ENCODE measurements at places on chromosomes 12 and 14.

DNA sequence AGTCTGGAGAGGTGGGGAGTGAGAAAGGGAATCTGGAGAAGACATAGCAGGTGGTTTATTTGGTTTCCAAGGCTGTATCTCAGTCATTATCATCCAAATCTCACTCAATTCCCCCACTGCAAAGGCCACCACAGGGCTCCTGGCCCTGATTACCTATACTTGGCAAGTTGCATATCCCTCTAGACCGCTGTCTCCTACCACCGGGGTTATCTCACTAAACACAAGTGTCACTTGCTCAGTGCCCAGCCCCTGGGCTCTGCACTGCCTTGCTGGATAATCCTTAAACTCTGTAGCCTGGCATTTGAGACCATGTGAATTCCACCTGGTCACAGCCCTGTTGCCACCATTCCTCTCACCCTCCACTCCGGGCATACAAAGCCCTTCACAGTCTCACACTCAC, 119.0 kb downstream of the RTN1 start:
- DNase-seq = no peak

- DNase-seq = no peak
Measured at GRCh38 chr14:88683119-88683518, 109.6 kb downstream of the EML5 start.

DNA sequence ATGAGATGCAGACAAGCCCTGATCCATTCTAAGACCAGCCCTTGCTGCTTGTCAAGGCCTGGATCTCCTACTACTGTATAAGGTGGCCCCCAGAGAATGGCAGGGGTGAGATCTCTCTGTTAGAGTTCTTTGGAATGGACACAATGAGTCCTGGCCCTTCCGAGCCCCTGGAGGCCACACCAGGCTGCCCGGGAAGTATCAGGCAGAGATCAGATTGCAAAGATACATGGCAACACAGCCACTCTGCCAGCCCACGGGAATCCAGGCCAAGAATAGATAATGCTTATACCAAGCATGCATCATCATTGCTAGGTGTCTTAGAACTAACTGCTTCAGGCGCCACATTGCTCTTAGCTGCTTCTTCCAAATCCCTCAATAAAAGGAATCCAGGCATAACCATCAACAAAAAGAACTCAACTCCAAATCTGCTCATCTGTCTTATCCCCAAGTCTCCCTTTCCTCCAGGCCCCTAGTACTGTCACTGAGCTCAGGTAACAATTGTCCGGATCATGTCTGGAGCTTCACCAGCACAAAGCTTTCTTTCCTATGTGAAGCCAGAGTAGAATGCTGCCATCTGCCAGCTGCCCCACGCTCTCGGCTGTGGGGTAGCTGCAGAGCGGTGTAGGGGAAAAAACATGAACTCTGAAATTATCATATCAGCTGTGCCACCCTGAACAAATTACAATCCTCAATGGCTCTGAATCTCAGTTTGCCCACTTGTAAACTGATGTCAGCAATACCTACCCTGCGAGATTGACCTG, 5.5 kb upstream of the VASH1 start:
- DNase-seq = no peak

- no peak for DNase-seq
Measured at GRCh38 chr12:120376009-120376408, 7.0 kb upstream of the MSI1 start.

- no peak for DNase-seq
Measured at GRCh38 chr12:67546746-67547145, 101.8 kb upstream of the DYRK2 start.

DNA sequence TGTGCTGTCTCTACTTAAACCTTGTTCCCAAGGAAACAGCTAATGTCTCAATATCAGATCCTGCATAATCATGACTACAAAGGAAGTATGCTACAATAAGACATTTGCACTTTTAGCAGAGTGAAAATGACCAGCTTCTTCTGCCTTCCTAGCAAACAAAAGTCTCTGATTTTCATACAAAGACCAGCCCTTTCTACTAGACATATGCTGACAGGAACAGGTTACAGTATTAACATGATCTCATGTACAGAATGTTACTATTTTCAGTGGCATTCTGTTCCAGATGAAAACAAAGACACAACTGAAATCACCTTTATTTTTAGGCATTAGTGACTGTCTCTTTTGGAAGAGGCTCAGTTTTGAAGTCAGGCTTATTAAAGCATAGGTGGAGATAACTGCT, 228.6 kb downstream of the MED13L start:
- no peak for DNase-seq

- no peak for DNase-seq
Measured at GRCh38 chr14:30077946-30078345, 150.3 kb upstream of the PRKD1 start.

DNA sequence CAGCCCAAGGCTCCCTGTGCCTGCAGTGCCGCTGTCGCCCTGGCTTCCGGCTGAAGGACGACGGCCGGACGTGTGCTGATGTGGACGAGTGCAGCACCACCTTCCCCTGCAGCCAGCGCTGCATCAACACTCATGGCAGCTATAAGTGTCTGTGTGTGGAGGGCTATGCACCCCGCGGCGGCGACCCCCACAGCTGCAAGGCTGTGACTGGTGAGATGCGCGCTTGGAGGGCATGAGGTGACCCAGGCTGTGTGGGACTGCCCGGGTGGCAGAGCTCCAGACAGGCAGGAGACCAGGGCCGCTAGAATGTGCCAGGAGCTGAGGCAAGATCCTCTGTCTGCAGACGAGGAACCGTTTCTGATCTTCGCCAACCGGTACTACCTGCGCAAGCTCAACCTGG, 19.6 kb upstream of the NXPH4 start:
- DNase-seq = no peak

GRCh38 chr14:66133666-66134065, 352.5 kb upstream of the CCDC196 start:
- no peak for DNase-seq

DNA sequence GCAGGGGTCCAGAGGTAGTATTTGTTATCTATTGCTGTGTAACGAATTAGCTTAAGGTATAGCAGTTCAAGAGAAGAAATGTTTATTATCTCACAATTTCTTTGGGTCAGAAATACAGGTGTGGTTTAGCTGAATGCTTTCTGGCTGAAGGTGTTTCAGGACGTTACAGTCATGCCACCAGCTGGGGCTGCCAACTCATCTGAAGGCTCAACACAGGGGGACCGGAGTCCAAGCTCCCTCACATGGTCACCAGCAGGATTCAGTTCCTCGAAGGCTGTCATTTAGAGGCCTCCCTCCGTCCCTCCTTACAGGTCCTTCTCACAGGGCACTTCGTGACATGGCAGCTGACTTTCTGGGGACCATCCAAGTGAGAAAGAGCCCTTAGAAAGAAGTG, 37.5 kb upstream of the SINHCAF start:
- DNase-seq = no peak

GRCh38 chr12:62711631-62712241, 223.2 kb downstream of the PPM1H start:
- no peak for DNase-seq

GRCh38 chr14:22536853-22537338, 52.1 kb downstream of the DAD1 start:
- DNase-seq = no peak

DNA sequence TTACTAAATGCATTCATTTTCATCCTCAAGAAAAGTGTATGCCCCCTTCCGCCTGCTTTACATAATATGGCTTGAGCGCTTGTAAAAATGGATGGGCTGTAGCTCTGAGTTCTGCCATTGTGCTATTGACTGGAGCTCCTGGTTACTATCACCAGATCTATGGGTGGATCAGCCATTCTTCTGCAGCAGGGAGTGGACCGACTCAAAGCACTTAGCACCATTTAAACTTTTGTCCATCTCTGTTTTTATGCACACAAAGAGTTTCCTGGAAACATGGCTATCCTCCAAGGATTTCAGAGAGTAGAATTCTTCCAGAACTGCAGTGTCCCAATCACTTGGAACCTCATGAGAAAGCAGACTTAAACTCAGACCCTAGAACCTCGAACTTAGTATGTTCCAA, 4.5 kb upstream of the NUMB start:
- no peak for DNase-seq

DNA sequence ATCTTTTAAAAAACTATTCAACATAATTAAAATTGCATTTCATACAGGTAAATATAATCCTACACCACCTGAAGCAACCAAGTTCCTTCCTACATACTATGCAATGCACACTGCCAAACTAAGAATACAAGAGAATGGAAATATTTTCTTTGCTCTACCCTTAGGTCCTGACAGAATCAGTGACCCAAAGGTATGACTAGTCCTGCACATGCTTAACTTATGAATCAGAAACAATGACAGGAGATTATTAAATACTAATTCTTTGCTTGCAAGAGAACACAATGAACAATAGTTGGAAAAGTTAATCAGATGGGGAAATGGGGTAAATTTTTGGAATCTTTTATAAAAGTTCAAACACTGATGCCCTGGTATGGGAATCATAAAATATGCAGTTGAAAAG, 220.1 kb downstream of the SOX5 start:
- no peak for DNase-seq

DNA sequence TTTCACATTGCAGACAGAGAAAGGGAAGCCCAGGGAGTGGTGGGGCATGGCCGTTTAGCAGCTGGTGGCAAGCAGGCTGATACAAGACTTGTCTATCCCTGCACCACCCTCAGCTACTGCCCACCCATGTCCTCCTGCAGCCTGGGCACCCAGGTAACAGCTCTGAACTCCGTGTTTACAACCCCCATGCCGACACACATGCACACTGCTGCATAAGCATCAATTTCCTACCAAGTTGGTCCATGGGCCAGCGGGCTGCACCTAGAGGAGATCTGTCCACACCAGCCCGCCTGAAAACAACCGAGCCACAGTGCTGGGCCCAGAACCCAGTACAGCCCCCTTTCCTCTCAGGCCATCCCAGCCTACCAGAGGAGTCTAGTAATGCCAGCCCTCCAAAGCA, 75.9 kb upstream of the C14orf180 start:
- no peak for DNase-seq

All from stimulated activated naive CD4-positive, alpha-beta T cell (primary cell).